Fibroblast of mammary gland (primary cell): ENCODE measurements at places on chromosomes 2 and 18.

- DNase-seq: no peak
These were observed 790.1 kb downstream of the CNTNAP5 start for GRCh38 chr2:124814968-124815745.

DNA sequence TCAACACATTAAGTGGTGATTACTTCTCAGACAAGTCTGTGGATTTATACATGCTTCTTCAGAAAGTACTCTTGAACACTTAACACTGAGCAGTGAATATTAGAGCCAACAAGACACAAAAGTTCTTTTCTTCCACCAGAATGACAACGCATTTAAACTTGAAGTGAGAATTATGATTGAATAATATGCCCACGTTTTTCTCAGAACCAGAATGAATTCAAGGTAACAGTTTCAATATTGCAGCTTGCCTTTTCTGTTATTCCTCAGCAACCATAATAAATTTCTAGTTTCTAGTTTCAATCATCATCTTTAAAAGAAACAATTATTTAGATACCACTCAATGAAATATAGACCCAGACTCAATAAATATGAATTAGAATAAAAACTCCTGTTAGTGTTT, 547.0 kb downstream of the NUP35 start:
- DNase-seq: no peak

- DNase-seq: peak; percentile 17
These were observed 96.0 kb downstream of the TFCP2L1 start for GRCh38 chr2:121189011-121189410.

DNA sequence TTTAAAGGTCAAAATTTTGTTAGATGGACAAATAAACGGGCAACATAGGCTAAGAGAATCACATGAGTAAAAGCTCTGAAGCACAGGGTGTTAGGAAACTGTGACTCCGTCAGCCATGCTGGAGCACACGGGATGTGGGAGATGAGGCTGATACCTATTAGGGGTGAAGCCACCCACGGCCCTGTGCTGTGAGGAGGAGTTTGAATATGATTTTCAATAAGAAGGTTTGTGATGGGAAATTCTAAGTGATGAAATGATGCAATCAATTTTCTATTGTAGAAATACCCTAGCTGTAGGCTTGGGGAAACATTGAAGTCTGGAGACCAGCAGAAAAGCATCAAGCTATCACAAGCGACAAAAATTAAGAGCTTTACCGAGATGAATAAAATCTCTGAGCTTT, 431.3 kb downstream of the CMPK2 start:
- DNase-seq: no peak

DNA sequence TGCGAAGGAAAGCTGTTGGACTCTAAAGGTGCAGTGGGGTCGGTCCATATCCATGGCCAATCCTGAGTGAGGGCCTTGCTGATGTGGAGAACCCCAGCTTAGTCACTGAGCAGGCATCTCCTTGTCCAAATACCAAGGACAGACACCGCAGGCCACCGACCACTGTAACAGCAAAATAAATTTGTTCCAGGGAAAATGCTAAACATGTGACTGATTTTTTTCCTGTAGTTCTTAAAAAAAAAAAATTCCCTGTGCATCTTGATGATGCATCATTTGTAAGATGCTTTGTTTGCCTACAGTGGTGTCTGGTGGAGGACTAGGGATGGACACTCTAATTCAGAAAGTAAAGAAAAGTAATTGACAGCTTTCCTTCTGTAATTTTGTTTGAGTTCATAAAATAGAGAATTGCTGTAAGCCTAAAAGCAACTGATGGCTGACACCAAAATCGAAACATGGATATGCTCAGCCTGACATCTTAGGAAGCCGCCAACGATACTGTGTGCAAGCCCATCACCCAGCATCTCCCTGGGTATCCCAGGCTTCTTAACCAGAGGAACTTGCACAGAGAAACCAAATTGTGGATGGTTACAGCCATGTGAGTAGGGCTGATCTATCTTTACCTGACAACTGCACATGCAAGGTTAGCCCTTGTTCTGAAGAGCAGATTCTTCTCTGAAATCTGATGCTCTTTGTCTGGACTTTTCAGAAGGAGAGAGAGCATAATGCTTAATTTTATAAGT, 188.6 kb downstream of the ARL4C start:
- no peak for DNase-seq

GRCh38 chr18:23066504-23067039, 68.7 kb upstream of the CABLES1 start:
- no peak for DNase-seq

DNA sequence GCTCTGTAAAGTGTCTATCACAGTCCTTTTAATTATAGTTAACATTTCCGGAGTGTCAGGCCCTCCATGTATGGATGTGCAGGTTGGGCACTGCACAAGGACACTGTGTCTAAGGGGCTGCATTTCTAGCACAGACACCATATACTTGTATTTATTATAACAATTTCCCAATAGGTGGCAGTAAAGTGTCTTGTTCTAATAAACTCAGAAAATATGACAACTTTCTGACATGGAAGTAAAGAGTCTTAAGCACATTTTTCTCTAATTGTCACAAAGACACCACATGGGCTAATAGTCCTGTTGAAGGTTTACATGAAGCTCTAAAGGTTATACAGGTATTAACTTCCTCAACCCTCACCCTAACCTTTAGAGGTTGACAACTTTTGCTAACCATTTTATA, 156.6 kb downstream of the DYSF start:
- peak; percentile 46 for DNase-seq
